Body of pancreas (tissue), 4 donors: ENCODE measurements at places on chromosomes 3 and 15.
A peak's percentile ranks its signal among the peaks of the same experiment; 100 is the strongest.

DNA sequence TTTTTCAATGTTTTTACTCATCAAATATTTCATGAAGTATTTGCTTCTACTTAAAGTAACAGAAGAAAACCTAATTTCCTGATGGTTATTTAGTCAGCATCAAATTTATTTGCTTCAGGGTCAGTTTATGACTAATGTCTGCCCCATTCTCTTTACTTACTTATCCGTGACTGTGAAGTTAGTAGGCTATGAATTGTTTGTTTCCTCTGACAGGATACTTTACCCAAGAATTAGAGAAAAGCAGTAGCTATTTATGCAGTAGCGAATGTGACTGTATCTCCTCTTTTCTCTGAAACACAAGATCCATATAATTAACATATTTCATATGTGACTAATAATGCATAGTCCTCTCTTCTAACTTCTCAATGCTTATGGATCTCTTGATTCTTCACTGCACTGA lies 329.9 kb upstream of the ROBO1 start:
- H3K27ac ChIP-seq: no peak overlapping the region
- no peak for DNase-seq
- no peak overlapping the region for H3K4me3 ChIP-seq
- H3K27me3 ChIP-seq: no peaks in the 10 kb centered on the region

DNA sequence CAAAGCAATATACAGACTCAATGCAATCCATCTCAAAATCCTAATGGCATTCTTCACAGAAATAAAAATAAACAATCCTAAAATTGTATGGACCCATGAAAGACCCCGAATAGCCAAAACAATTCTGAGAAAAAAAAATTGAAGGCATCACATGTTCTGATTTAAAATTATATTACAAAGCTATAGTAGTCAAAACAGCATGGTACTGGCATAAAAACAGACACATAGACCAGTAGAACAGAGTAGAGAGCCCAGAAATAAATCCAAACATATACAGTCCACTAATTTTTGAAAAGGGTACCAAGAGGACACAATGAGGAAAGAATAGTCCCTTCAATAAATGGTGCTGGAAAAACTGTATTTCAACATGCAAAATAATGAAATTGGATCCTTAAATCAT lies 70.4 kb upstream of the THRB start:
- H3K27ac ChIP-seq: no peak overlapping the region
- H3K27me3 ChIP-seq: no peaks in the 10 kb centered on the region
- H3K4me3 ChIP-seq: no peak overlapping the region
- H3K36me3 ChIP-seq: no peaks in the 10 kb centered on the region

DNA sequence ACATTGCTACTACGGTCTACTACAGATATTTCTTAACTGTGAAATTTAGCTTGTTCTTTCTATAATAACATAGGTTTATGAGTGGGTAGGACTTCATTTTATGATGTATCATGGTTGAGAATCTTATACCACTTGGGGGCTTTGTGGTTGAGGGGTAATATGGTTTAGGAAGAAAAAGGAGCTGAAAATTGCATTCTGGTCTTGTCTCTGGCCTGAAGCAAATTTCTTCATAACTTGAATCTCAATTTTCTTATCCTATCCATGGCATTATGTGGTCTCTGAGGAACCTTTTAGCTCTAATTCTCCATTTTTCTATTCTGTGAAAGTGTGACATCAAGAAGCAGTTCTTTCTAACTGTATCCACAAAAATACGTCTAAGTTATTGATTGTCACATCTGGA lies 341.0 kb downstream of the SOX2 start:
- no peak for DNase-seq
- H3K27ac ChIP-seq: no peak overlapping the region
- no peak overlapping the region for H3K4me3 ChIP-seq

DNA sequence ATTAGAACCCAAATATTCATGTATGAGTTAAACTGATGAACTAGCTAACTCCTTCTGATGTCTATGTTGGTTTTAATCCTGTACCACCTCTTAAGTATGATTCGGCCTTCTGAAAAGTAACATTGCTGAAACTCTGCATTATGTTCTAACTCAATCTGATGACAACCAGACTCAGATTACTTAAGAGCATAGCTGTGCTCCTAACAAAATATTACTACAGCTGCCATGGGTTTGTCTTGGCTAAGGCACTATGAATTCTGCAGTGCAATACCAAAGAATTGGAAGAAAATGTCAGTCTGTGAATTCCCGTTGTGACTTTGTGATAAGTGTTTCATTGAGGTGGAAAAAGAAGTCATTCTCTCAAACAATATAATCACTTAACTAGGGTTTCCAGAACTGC lies 224.4 kb downstream of the ZMAT3 start:
- no peak for DNase-seq
- H3K4me3 ChIP-seq: no peak overlapping the region
- H3K4me1 ChIP-seq: no peaks in the 10 kb centered on the region
- H3K27me3 ChIP-seq: no peaks in the 10 kb centered on the region
- no peaks in the 10 kb centered on the region for H3K36me3 ChIP-seq
- H3K27ac ChIP-seq: no peak overlapping the region

- no peaks in the 10 kb centered on the region for H3K36me3 ChIP-seq
- DNase-seq: no peak
- H3K4me3 ChIP-seq: no peak overlapping the region
- peak overlapping the region; percentile 29 for H3K27ac ChIP-seq
- peaks cover 18% of the 10 kb centered on the region for H3K4me1 ChIP-seq
- H3K27me3 ChIP-seq: no peaks in the 10 kb centered on the region
These were observed 58.5 kb downstream of the ST6GAL1 start for GRCh38 chr3:186988806-186989205.
